ENCODE measurements at places on chromosomes 16 and 17.

GRCh38 chr17:58352596-58353388, 791 bp upstream of the SUPT4H1 start:
- DNase-seq: no peak

DNA sequence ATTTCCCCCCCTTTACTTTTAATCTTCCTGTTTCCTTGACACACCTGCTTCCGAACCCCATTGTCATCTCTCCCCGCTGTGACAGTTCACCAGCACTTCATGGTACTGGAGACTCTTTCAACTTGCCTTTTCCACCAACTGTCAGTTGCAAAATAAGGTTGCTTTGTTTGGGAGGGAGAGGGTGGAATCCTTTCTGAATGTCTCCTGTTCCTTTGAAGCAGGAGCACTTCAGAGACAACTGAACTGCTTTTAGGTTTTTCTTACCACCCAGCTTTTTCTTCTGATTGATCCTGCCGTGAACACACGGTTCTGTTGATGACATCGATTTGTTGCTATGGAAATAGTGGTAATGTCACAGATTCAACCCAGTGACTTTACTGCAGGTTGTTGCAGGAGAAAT, 42.0 kb downstream of the RPA1 start:
- DNase-seq: no peak

DNA sequence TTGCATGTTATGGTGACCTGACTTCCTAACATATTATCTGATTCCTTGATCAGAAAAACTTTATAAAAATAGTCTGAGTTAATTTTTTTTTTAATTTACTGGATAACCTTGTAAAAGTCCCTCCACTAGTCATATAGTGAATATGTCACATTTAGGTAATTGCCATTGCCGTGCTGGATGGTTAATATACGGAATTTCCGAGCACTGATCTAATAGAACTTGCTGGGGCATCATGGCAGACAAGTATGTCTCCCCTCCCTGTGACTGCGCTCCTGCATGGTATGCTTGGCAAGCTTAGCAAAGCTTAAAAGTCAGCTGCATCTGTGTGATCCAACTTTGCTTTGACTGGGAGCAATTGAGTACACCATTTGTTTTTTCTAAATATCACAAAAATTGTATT, 239.4 kb upstream of the TBX2 start:
- no peak for DNase-seq

DNA sequence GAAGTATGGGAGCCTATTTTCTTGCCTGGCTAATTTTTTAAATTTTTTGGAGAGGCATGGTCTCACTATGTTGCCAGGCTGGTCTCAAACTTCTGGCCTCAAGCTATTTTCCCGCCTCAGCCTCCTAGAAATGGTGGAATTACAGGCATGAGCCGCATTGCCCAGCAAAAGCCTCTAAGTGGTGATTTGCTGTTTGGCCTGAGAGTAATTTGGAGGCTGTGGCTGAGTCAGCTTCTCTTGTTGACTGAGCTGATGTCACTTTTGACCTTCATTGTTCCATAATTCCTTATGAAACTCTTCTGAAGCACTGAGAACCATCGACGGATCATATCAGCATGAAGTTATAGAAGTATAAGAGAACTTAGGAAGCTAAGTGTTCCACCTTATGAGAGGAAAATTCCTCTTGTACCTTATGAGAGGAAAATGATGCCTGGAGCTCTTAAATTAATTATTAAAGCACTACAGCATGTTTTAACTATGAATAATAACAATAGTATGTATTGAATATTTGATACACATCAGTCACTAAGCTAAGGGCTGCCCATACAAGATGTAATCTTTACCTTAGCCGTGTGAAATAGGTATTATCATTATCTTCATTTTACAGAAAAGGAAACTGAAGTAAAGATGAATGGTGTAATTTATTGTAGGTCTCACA, 220.8 kb upstream of the MON1B start:
- no peak for DNase-seq

DNA sequence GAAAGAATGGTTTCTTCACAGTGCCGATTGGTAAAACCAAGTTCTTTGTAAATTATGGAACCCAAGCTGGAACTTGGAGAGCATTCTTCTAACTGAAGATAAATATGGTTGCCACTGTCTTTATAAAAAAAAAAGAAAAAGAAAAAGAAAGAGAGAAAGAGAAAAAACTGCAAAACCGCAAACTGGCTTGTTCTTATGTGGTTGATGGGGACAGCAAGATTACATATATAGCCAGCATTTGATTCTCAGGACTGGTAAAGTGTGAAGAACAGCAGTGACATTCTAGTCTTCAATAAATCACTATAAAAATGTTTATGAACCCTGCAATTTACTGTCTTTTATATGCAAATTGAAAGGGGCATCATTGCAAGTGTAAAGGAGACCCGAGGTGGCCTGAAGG, 605.1 kb downstream of the MAF start:
- no peak for DNase-seq

GRCh38 chr16:50531901-50532300, 16.3 kb upstream of the NKD1 start:
- no peak for DNase-seq

- DNase-seq: no peak
These were observed 141.6 kb upstream of the XYLT1 start for GRCh38 chr16:17612336-17612735.

- no peak for DNase-seq
These were observed 15.9 kb upstream of the CYB5B start for GRCh38 chr16:69408475-69408874.

GRCh38 chr16:1745181-1745899, 26.0 kb downstream of the NME3 start:
- DNase-seq: no peak

GRCh38 chr17:29124135-29124924, 55.9 kb downstream of the MYO18A start:
- DNase-seq: no peak

DNA sequence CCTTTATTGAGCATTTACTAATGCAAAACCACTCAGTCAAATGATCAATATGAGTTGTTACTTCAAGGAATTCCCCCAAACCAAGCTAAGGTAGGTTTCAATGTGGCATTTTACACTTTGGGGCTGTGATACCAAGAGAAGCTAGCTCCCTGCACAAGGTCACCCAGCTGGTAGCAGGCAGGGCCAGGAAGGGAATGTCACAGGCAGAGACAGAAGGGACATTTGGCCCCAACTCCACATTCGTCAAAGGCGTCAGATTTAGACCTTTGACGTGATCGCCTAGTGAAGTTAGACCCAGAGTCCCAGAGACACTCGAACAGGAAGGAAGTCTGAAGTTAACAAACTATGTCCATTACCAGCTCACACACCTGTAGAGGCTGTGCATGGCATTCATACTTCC, 5.5 kb upstream of the SMG1 start:
- DNase-seq: no peak

DNA sequence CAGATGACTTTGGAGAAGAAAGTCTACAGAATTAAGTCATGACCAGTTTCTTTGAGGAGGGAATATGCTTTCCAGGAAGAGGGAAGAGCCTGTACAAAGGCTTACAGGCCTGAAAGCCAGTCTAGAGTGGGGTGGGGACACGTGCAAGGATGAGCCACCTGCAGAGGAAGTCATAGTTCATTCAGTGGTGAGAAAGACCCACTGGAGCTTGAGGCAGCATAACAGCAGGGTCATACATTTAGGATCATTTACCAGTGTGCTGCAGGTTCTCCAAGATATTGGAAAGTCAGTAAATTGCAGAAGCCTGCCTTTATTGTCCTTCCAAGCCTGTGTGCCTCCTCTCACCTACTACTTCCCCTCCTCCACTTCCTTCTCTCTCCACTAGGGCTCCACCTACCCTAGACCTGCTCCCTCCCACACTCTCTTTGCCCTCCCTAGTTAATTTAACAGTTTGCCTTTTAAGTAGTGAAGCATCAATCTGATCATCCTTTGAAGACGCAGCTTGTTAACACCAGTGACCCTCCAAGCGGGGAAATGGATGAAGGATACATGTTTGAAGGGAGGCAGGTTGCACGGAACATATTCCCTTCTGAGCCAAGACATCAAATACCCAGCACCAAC, 40.2 kb downstream of the CDRT15 start:
- no peak for DNase-seq

- DNase-seq: no peak
These were observed 4.4 kb downstream of the RPL3L start for GRCh38 chr16:1950047-1950446.

DNA sequence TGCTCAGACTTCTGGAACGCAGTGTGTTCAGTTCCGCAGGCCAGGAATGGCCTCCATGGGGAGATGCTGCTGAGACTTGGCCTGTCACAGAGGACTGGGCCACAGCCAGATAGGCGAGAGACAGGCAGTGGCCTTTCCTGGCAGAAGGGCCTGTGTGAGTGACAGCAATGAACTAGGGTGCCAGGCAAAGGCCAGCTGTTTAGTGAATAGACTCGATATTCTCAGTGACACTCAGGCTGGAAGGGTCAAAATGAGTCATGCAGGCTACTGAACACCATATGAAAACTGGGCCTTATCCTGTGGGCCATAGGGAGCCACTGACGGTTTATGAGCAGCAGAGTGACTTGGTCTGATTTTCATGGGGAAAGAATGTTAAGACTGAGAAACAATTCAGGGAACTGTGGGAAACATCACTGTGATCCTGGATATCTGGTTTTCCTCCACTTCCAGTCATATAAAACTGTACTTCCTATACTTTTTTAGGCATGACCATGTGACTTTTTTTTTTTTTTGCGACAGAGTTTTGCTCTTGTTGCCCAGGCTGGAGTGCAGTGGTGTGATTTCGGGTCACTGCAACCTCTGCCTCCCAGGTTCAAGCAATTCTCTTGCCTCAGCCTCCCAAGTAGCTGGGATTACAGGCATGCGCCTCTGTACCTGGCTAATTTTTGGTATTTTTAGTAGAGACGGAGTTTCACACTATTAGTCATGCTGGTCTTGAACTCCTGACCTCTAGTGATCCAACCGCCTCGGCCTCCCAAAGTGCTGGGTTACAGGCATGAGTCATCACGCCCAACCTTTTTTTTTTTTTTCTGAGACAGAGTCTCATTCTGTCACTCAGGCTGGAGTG, 5.2 kb upstream of the NUBP1 start:
- peak; percentile 41 for DNase-seq

GRCh38 chr16:65523283-65523944, 401.6 kb upstream of the CDH11 start:
- no peak for DNase-seq

DNA sequence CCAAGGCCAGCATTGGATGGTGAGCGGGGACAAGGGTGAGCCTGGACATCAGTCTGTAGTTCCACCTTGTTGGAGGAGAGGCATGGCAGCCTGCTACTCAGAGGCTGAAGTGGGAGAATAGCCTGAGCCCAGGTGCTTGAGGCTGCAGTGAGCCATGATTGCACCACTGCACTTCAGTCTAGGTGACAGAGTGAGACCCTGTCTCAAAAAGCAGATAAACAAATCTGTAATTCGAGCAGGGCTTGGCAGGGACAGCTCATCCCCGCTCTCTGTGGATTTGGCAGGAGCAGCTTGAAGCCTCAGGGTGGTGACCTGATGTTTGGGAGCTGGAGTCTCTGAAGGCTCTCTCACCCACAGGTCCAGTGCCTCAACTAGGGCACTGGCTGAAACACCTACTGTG, 38.6 kb upstream of the ZCCHC14 start:
- DNase-seq: no peak

- DNase-seq: no peak
These were observed 175.3 kb upstream of the FAM20A start for GRCh38 chr17:68776451-68776850.

DNA sequence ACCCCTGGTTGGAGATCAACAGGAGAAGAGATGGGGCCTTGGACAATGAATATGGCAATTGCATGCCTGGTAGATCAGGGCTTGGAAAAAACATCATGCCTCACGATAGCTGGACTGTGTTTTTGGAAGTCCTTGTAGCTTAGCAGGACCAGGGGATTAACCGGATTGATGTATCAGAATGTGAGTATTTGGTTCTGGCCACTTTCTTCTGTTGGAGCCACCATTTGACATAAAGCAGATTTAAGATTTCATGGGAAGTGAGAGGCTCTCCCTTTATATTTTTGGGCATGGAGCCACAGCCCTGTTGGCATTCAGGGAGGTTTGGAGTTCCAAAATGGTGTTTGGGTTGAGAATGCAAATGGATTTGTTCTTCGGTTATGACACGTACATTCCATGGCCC, 424.7 kb upstream of the MAF start:
- no peak for DNase-seq

- DNase-seq: peak; percentile 44
These were observed 120.2 kb upstream of the XYLT1 start for GRCh38 chr16:17590711-17591654.

GRCh38 chr17:80913928-80914821, 77.5 kb upstream of the CHMP6 start:
- no peak for DNase-seq

- DNase-seq: no peak
These were observed 50.3 kb downstream of the KSR1 start for GRCh38 chr17:27506348-27507218.

DNA sequence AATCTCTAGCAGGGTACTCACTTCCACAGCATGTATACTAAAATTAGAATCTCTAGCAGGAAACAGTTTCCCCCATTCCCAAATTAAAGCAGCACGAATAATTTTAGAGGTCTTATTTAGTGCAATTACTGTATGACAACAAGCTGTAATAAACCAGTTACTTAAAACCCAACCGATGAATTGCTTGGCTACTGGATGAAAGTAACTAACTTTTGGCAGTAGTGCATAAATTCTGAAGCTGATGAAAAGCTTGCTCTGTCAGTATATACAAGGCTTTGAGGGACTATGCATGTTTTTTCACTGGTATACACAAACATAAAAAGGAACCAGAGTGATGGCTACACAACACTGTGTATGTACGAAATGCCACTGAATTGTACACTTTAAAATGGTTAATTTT, 89.4 kb downstream of the CFDP1 start:
- no peak for DNase-seq

DNA sequence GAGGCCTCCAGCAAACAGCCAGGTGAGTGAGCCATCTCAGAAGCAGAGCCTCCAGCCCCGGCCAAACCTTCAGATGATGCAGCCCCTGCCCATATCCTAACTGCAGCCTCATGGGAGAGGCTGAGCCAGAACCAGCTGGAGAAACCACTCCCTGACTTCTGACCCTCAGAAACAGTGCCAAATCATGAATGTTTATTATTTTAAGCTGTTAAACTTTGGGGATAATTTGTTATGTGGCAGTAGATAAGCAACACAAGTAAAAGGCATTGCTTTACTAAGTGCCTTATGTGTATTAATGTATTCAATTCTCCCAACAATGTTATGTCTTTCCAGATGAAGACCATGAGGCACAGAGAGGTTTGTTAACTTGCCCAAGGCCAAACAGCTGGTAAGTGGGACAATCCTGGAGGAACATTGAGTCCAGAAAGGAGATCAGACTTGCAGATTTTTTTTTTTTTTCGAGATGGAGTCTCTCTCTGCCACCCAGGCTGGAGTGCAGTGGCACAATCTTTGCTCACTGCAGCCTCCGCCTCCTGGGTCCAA, 59.6 kb downstream of the SOCS1 start:
- DNase-seq: no peak

DNA sequence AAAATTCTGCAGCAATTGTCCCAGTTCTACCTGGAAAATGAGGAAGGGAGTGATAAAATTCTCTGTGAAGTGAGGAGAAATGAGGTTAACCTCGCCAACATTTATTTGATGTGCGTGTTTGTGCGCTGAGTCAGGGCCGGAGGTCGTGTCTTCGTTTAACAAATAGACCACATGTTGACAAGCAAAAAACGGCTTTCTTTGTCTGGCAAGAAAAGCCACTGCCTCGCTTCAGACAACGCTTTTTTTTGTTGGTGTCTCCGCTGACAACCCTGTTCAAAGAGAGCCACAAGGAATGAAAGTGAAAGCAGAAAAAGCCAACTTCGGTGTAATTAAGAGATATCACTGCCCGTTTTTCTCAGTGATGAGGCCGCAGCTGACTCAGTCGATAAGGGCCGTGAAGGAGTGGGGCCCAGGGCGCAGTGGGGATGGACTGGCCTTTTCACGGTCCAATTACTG, 510.6 kb downstream of the CDH13 start:
- no peak for DNase-seq

GRCh38 chr16:88008840-88009239, 57.6 kb downstream of the BANP start:
- DNase-seq: no peak
